ENCODE measurements at places on chromosomes 12 and 14. TPM values are rescaled to one million over a fixed set of nuclear protein-coding genes. Genes with fewer than 3 reads are reported as not detected.

KCNJ8 gene
- 15.0 TPM for total RNA-seq

- DNase-seq, result no peak
Measured at GRCh38 chr14:95901054-95901453, 24.4 kb downstream of the TUNAR start.

PLEKHG7 gene
- 0.29 TPM for total RNA-seq

DNA sequence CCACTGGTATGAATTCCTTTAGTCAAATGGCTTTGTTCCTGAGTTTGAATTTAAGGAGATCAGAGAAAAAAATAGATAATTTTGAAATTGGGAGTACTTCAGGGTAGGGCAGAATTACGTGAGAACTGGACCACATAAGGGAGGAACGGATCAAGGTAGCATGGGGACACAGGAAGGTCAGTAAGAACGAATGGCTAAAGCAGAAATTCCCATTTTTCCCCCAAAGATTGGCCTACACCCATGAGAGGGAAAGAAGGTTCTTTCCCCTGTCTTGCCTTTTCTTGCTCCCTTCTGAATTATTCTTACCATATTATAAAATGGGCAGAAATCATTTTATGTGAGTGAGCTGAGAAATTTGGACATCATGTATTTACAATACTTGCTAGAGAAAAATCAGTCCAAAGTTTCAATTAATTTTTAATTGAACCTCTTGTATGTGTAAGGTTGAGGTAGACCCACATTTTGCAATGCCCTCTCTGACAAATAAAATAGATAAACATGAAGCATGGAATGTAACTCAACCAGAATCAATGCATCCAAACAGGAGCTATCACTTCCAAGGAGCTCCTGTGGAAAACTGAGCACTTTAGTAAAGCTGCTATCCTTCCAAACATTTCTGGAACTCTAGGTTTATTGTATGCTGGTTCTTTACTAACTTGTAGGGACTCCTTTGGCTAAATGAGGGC is 93.8 kb downstream of the KIF21A start:
- DNase-seq, result no peak

DNA sequence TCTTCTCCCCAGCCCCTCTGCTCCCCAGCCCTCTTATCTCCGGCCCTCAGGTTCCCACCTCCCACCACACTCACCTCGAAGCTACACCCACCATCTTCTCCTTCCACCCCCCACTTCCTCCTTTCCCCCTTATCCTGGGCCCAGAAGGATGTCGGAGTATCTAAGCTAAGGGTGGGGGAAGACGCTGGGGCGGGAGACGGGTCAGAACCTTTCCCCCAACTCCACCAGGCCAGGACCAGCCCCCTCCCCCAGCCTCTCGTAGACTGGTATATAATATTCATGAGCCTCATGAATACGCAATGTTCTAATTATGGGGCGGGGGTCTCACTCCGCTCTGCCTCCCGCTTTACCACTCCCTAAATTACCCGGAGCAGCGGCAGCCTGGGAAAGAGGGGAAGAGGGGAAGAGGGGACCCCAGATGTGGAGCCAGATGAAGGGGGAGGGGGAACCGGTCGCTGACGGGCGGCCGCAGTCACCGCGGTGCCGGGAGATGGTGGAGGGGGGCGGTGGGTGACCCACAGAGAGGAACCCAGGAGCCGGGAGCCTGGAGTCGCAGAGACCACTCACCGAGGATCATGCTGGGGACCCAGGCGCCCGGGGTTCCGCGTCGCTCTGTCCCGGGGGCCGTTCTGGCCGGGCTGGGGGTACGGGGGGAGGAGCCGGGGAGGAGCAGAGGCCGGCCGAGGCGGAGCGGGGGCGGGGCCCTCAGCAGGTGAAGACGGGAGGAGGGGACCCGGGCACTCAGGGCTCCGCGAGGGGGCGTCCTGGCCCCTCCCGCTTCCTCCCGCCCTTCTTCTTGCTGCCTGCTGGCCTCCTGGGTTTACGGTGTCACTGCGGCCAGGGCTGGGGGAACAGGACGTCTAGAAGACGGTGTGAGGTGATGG is 6.4 kb upstream of the ZNF385A start:
- DNase-seq, result no peak

ADCY6 gene
- total RNA-seq, result 69.9 TPM

DNA sequence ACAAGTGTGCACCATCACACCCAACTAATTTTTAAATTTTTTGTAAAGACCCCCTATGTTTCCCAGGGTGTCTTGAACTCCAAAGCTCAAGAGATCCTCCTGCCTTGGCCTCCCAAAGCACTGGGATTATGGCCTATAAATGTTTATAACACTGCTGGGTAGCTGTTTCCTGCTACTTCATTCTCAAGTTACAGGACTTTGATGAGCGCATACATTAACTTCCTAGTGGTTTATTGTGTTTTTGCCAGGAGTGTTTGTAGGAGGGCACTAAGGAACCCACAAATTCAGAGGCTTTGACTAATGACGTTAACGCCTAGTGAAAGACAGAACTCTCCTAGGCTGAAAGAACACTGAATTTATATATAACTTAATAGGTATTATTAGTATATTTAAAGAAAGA is 15.2 kb upstream of the NAA30 start:
- DNase-seq, result no peak

DNA sequence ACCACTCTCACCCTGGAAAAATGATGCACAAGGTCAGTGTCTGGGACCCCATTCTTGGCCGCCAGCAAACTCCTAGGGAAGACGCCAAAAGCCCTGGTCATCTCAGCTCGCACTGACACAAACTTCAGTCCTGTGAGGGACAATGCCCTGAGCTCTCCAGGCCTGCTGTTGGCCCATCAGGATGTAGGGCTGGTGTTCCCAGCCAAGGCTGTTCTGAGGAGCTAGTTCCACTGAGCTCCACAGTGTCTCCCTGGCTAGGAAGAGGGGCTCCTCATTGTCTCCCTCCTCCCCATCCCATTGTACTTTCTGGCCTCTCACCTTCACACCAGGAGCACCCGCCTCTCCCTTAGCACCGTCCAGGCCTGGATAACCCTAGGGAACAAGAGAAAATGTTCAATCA is 10.8 kb downstream of the COL2A1 start:
- DNase-seq, result no peak

DNA sequence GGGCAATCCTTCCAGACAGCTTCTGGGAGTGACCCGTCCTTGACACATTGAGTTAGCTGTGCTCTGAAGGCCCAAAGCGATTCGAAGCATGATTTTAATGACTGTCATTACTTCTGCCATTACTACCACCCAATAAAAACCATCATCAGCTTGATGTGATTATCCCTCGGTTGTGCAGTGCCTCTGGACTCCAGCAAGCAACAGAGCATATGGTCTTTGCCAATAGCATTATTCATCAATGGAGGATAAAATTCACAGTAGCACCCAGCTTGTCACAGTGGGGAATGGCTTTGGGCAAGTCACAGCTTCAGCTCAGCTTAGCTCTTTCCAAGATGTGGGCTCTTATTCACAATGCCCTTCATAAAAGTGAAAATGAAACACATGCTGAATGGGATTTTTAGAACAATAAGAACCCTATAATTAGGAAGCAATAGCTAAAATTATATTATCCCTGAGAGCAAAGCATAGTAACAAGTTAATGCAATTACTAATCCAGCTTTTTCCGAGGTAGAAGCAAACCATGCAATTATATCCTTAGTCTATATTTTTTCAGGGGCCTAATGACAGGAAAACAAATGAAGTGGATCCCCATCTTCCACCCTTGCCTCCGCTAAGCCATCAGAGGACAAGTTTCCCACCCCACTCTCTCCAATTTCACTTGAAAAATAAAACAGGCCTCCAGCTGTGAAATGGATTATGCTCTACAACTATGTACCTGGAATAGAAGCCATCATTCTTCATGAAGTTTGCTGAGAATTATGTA is 163.0 kb upstream of the EEA1 start:
- no peak for DNase-seq

- no peak for DNase-seq
Measured at GRCh38 chr14:32038876-32039275, 38.2 kb upstream of the ARHGAP5 start.

- DNase-seq, result no peak
Measured at GRCh38 chr14:96197969-96198368, 6.7 kb upstream of the BDKRB2 start.

GRCh38 chr14:68501614-68502052 is 291.2 kb downstream of the ZFP36L1 start:
- peak; percentile 42 for DNase-seq

DNA sequence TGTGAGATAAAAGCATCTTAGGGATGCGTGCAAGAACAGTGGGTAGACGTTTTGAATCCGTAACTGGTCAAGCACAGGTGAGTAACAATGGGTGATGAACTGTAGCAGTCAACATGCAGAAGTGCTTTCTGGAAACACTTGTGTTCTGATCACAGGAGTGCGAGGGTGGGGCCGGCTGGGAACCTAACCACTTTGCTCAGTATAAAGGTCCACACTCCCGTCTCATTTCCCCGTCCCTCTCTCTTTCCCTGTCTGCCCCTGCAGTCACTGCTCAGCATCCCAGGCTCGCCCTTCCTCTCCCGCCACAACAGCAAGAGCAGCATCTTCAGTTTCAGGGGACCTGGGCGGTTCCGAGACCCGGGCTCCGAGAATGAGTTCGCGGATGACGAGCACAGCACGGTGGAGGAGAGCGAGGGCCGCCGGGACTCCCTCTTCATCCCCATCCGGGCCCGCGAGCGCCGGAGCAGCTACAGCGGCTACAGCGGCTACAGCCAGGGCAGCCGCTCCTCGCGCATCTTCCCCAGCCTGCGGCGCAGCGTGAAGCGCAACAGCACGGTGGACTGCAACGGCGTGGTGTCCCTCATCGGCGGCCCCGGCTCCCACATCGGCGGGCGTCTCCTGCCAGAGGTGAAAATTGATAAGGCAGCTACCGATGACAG is 127.1 kb downstream of the FIGNL2 start:
- DNase-seq, result peak; percentile 12

- DNase-seq, result no peak
Measured at GRCh38 chr14:52929192-52929807, 21.6 kb downstream of the FERMT2 start.

- DNase-seq, result no peak
Measured at GRCh38 chr12:32201096-32201495, 94.4 kb downstream of the BICD1 start.

CD9 gene
- total RNA-seq, result 139 TPM

SMAGP gene
- total RNA-seq, result 40.4 TPM

WIF1 gene
- 0.81 TPM for total RNA-seq

GRCh38 chr14:101027966-101028365 is 124.4 kb upstream of the RTL1 start:
- no peak for DNase-seq

DNA sequence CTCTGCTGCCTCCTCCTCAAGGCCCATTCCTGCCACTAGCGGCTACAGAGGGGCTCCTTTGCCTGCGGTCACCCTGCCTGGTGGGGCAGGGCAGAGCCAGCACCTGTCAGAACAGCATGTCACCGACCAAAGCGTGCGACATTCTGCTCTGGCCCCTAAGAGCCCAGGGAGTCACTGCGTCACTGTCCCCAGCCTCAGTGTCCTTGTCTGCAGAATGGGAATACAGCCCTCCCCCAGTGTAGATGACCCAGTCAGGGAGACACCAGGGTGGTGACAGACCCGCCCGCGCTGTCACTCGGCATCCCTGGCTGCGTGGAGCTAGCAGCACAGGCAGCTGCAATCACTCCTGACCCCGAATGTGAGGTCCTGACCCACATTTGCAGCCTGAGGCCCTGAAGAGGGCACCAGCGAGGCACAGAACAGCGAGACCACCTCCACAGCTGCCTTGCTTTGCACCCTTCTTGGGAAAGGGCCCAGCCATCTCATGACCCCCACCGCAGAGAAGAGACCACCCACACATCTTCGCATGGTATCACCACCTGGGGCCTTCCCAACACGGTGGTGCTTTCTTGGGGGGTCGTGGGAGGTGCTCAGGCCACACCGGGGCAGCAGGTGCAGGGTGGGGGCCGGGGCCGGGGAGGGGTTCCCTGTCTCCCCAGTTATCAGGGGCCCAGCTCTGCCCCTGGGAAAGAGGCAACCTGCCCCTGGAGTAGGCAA is 2.5 kb downstream of the AHNAK2 start:
- no peak for DNase-seq

DNA sequence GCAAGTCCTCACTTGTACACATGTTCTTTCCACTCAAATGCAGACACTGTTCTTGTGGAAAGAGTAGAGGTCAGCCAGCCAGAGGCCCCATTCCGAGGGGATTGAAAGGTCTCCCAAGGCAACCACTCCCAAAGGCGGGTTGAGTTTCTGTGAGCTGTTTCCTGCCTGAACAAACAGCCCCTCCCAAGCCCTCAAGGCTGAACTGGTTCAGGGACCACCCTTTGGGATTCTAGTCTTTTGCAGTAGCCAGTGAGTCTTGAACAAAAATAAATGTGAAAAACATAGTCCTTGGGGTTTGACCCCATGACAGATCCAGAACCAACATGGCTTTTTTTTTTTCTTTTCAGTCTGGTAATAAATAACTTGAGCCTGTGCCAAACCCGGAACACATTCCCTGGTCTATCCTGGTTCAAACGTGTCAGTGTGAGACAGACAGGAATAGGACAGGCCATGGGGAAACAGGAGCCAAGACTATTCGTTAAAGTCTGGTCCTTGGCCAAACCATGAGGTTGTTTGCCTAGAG is 17.6 kb upstream of the STK38L start:
- DNase-seq, result peak; percentile 23

C3AR1 gene
- 20.5 TPM for total RNA-seq

DNA sequence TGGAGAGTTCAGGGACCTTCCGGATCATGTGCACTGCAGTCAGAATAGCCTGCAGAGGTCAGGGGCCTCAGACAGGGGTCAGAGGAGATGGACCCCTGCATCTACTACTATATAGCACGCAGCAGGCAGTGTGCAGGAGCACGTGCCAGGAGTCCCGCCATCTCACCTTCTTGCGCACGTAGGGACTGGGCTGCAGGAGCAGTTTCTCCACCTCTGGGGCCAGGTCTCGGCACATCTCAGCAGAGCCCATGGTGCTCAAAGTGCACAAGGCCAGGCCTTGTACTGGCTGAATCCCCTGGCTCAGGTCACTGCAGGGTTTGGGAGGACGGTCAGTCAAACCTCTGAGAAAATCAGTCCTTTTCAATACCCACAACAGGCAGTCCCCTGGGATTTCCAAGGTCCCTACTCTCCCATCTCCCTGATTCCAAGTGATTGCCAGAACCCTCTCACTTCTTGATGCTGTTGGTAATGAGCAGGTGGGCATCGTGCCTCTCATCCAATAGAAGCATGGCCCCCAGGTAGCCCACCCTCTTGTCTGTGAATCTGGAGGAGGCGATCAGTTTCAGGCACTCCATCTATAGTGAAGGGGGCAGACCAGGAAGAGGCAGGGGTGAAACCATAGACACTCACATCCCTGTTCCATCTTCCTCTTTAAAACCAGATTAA is 1.3 kb downstream of the AP1G2 start:
- DNase-seq, result no peak

GRCh38 chr12:46919666-46920400 is 94.0 kb upstream of the SLC38A4 start:
- no peak for DNase-seq

RPGRIP1 gene
- total RNA-seq, result 0.49 TPM

DAO gene
- not detected for total RNA-seq

MGP gene
- total RNA-seq, result 223 TPM

- no peak for DNase-seq
Measured at GRCh38 chr12:25347716-25348592, 97.2 kb upstream of the KRAS start.

DNA sequence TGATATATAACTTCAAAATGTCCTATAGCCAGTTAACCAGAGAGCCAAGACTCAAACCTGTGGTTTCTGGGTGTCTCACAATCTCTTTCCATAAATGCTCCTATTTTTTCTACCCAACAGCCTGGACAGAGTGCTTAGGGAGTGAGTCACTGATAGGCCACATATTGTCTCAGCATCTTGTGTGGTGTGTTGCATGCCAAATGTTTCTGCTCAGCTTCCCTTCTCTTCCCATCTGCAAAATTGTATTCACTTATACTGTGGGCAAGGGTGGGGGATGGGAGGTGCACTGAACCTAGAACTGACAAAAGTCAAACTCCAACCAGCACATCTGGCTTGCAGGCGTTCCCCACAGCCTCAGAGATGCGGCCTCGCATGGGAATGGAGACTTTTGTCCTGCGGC is 123.3 kb downstream of the KCNA5 start:
- peak; percentile 16 for DNase-seq
